ENCODE measurements at places on chromosomes 5 and 9. TPM values are rescaled to one million over a fixed set of nuclear protein-coding genes. Genes with fewer than 3 reads are reported as not detected.

- no peak overlapping the region for H3K4me3 ChIP-seq
- no peak for DNase-seq
- no peak overlapping the region for H3K27ac ChIP-seq
- no peaks in the 10 kb centered on the region for H3K27me3 ChIP-seq
These were observed 106.1 kb downstream of the IRX1 start for GRCh38 chr5:3701694-3702093.

DNA sequence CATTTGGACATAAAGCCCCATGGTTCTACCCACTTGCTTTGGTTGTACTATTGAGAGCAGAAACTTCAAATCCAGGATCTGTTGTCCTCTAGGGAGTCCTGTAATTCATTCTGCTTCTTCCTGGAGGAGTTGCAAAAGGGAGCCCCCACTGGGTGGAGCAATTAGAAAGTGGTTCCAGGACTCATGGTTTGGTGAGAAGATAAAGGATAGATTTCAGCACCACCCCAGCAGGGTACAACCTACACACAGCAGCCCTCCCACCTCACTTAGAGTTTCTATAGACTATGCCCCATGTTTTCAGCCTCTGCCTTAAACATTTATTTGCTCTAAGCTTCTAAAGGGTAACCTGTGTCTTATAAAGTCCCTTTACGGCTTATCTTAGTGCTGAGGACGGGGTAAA is 112.6 kb upstream of the ARRDC3 start:
- H3K27me3 ChIP-seq, result no peaks in the 10 kb centered on the region
- no peak overlapping the region for H3K27ac ChIP-seq
- DNase-seq, result peak; percentile 82
- H3K4me1 ChIP-seq, result peaks cover 10% of the 10 kb centered on the region

DNA sequence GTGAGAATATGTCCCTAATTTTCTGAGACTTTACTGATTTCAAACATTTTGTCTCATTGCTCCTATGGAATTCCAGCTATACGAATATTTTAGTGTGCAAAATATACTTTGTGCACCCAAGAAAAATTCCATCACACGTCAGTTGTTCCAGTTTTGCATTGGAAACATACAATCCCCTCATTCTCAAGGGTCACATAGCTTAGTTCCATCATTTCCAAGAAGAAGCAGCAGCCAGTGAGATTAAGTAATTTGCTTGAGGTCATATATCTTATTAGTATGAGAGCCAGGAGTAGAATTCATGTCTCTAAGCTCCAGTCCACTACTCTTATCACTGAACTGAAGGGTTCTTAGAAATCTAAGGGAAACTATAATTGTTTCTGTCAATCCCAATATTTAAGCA is 746.7 kb upstream of the C9orf72 start:
- no peak overlapping the region for H3K27ac ChIP-seq

DNA sequence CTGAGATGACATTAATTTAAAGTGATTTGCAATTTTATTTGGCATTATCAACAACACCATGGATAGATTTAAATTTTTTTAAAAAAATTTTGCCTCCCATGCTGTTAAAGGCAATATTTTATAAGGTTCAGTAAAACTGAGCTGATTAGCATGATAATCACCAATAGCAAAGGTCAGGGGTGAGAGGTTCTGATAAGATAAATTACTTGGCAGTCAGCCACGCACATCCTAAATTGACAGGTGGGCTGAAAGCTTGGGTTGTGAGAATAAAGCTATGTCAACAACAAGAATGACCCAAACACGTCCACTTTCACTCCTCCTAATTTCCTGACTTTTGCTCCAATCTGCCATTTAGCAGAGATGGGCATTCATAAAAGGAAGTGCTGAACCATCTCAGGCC is 127.1 kb downstream of the LHFPL2 start:
- H3K27me3 ChIP-seq, result no peaks in the 10 kb centered on the region
- no peak overlapping the region for H3K27ac ChIP-seq
- DNase-seq, result no peak
- no peak overlapping the region for H3K4me3 ChIP-seq
- no peaks in the 10 kb centered on the region for H3K4me1 ChIP-seq
- no peaks in the 10 kb centered on the region for H3K36me3 ChIP-seq

DNA sequence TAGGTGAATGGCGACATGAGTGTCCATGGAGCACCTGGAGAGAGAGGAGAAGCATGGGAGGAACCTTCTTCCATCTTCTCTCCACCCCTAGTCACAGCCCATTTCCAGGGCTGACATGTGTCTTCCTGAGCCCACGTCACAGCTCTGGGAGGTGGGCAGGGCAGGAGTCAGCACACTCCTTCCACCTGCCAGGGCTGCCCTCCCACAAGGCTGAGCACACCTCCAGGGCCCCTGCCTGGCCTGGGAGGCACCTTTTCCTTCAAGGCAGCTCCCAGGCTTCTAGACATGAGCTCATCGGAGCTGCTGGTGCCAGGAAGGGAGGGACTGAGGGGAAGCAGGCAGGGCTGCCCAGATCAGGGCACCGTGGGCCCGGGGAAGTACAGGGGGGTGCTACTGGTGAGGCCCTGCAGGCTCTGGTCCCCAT is 13.6 kb upstream of the SYNPO start:
- DNase-seq, result no peak
- no peaks in the 10 kb centered on the region for H3K36me3 ChIP-seq
- H3K27me3 ChIP-seq, result no peaks in the 10 kb centered on the region
- peaks cover 46% of the 10 kb centered on the region for H3K4me1 ChIP-seq
- H3K27ac ChIP-seq, result no peak overlapping the region

- DNase-seq, result no peak
- H3K4me1 ChIP-seq, result no peaks in the 10 kb centered on the region
- no peak overlapping the region for H3K4me3 ChIP-seq
- H3K36me3 ChIP-seq, result no peaks in the 10 kb centered on the region
- no peaks in the 10 kb centered on the region for H3K27me3 ChIP-seq
- H3K27ac ChIP-seq, result no peak overlapping the region
These were observed 25.7 kb downstream of the CDKN2A start for GRCh38 chr9:21968331-21969010.

- peak overlapping the region; percentile 15 for H3K4me3 ChIP-seq
- peaks cover 74% of the 10 kb centered on the region for H3K4me1 ChIP-seq
- H3K27me3 ChIP-seq, result no peaks in the 10 kb centered on the region
- H3K27ac ChIP-seq, result peak overlapping the region; percentile 30
- H3K36me3 ChIP-seq, result no peaks in the 10 kb centered on the region
These were observed 13.1 kb downstream of the NR6A1 start for GRCh38 chr9:124758061-124758460.

- H3K27ac ChIP-seq, result no peak overlapping the region
- H3K27me3 ChIP-seq, result no peaks in the 10 kb centered on the region
- no peaks in the 10 kb centered on the region for H3K4me1 ChIP-seq
These were observed 94.8 kb upstream of the PHYKPL start for GRCh38 chr5:178327446-178327845.

GRCh38 chr9:77475641-77476473 is 172.3 kb downstream of the GNA14 start:
- peaks cover 14% of the 10 kb centered on the region for H3K4me1 ChIP-seq
- peak; percentile 90 for DNase-seq
- H3K27ac ChIP-seq, result peak overlapping the region; percentile 85
- H3K36me3 ChIP-seq, result no peaks in the 10 kb centered on the region
- H3K27me3 ChIP-seq, result no peaks in the 10 kb centered on the region

DNA sequence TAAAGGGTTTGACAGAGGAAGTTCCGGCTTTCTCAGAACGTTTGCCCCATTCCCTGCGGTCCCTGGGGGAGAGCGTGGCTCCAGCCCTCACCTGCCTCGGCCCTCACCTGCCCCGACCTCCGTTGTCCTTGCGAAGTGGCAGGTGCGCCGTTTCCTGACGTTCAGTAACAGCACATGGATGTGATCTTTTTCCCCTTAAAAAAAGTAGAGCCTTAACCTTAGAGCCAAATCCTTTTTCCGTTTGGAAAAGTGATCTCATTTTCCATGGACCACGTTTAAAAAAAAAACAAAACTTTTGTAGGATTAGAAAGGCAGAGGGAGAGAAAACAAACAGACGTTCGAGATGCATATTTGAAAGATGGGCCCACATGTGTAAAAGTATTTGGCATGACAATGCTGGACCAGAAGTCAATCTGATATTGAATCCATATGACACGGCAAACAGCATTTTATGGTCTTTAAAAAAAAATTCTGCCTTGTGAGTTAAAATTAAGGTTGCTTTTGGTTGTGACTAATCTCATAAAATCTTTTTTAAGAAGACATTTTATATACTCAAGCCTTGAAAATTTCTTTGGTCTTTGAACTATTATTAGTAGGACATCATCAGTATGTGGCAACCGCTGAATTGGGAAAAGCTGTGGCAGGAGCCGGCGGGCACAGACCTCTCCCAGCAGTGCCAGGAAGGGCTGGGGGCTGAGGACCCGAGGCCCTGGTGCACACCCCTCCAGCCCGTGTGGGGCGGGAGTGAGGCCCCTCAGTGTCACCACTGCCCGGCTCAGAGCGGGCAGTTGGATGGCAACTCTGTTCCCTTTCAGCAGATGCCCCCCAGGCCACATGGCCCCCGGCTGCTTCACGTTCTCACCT is 42.5 kb upstream of the EXOC3 start:
- H3K36me3 ChIP-seq, result no peaks in the 10 kb centered on the region
- peaks cover 16% of the 10 kb centered on the region for H3K4me1 ChIP-seq
- H3K27ac ChIP-seq, result peak overlapping the region; percentile 63
- no peak for DNase-seq
- no peaks in the 10 kb centered on the region for H3K27me3 ChIP-seq

DNA sequence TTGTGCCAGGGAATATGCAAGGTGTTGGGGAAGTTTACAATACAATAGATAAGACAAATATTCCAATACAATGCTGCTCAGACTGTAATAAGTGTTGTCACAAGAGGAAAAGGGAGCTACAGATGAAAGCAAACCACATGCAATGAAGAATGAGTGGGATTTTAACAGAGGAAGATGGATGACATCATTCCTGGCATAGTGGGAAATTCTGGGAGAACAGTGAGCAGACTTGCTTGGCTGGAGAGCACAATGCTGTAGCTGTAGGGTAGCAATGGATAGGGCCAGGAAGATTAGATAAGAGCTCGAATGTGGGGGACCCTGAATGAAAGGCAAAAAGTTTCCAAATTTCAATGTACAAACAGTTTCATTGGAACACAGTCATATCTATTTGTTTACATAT is 9.5 kb upstream of the DPYSL3 start:
- no peak for DNase-seq
- no peak overlapping the region for H3K27ac ChIP-seq
- H3K4me1 ChIP-seq, result peaks cover 27% of the 10 kb centered on the region
- no peak overlapping the region for H3K4me3 ChIP-seq
- no peaks in the 10 kb centered on the region for H3K27me3 ChIP-seq

GRCh38 chr9:86921151-86921923 is 26.0 kb downstream of the GAS1 start:
- H3K4me3 ChIP-seq, result no peak overlapping the region
- no peaks in the 10 kb centered on the region for H3K27me3 ChIP-seq
- peaks cover 24% of the 10 kb centered on the region for H3K4me1 ChIP-seq
- no peak overlapping the region for H3K27ac ChIP-seq
- DNase-seq, result no peak

GRCh38 chr9:6920041-6920440 is 162.3 kb downstream of the KDM4C start:
- H3K4me3 ChIP-seq, result no peak overlapping the region
- H3K4me1 ChIP-seq, result no peaks in the 10 kb centered on the region
- no peak for DNase-seq
- no peaks in the 10 kb centered on the region for H3K36me3 ChIP-seq
- no peak overlapping the region for H3K27ac ChIP-seq

GRCh38 chr5:52638732-52639131 is 149.0 kb upstream of the ITGA1 start:
- no peaks in the 10 kb centered on the region for H3K36me3 ChIP-seq
- H3K4me3 ChIP-seq, result no peak overlapping the region
- DNase-seq, result no peak

GRCh38 chr5:141371572-141372475 is 1.8 kb downstream of the PCDHGB3 start:
- H3K4me1 ChIP-seq, result no peaks in the 10 kb centered on the region
- H3K36me3 ChIP-seq, result no peaks in the 10 kb centered on the region
- no peaks in the 10 kb centered on the region for H3K27me3 ChIP-seq
- H3K4me3 ChIP-seq, result no peak overlapping the region

- H3K27ac ChIP-seq, result no peak overlapping the region
- no peaks in the 10 kb centered on the region for H3K27me3 ChIP-seq
- no peaks in the 10 kb centered on the region for H3K36me3 ChIP-seq
- no peak for DNase-seq
- no peak overlapping the region for H3K4me3 ChIP-seq
These were observed 152.2 kb downstream of the NR2F1-AS1 start for GRCh38 chr5:93428868-93429267.

- no peak for DNase-seq
- peak overlapping the region; percentile 62 for H3K27ac ChIP-seq
- no peaks in the 10 kb centered on the region for H3K36me3 ChIP-seq
- peaks cover 17% of the 10 kb centered on the region for H3K4me1 ChIP-seq
These were observed 95.2 kb downstream of the ALDH1A1 start for GRCh38 chr9:72857624-72857996.

- DNase-seq, result peak; percentile 55
- no peak overlapping the region for H3K27ac ChIP-seq
- H3K4me3 ChIP-seq, result no peak overlapping the region
- no peaks in the 10 kb centered on the region for H3K27me3 ChIP-seq
- peaks cover 14% of the 10 kb centered on the region for H3K4me1 ChIP-seq
- peaks cover 33% of the 10 kb centered on the region for H3K36me3 ChIP-seq
These were observed 17.8 kb downstream of the FBXO38 start for GRCh38 chr5:148401604-148402003.

DNA sequence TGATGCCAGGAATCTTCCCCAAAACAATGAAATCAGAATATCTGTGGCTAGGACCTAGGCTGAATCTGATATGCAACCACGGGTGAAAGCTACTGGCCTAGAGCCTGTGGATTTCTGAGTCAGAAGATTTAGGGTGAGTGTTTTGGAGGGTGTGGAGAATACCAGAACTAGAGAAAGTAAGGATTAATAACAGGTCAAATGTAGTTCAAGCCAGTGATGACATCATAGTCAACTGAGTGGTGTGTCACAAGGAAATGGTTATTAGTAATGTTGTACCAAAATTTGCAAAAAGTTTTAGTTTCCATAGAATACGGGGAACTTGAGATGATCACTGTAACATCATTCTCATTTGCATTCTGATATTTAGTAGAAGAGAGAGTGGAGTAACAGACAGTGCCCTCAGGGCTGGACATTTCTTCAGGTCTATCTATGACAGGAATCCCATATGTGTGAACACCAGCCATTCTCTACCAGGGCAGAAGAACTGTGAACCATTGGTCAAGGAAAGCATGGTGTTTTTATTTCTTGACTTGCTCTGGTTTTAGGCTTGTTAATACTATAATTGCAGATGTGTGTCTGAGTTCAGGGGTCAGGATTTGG is 3.7 kb downstream of the GALNT12 start:
- H3K4me3 ChIP-seq, result no peak overlapping the region
- no peak for DNase-seq
- H3K27me3 ChIP-seq, result peaks cover 21% of the 10 kb centered on the region

CTXN3 gene
- not detected for total RNA-seq

PFN3 gene
- total RNA-seq, result not detected

PRSS3 gene
- total RNA-seq, result not detected

PHF24 gene
- 0.11 TPM for total RNA-seq

GPR151 gene
- not detected for total RNA-seq

DIRAS2 gene
- total RNA-seq, result not detected

SLC6A19 gene
- not detected for total RNA-seq

NR2F1 gene
- 3.0 TPM for total RNA-seq

AGXT2 gene
- not detected for total RNA-seq
